Kidney (tissue), 22 donors: ENCODE measurements at places on chromosomes 7 and 10. TPM values are rescaled to one million over a fixed set of nuclear protein-coding genes. Genes with fewer than 3 reads are reported as not detected.
A peak's percentile ranks its signal among the peaks of the same experiment; 100 is the strongest.

Gene LEP
- not detected for total RNA-seq

Gene GPR26
- total RNA-seq: not detected

Gene NMT2
- 19.8 TPM for total RNA-seq

Gene ANKRD16
- total RNA-seq: 6.7 TPM

Gene ACTL6B
- not detected for total RNA-seq

Gene AMZ1
- 0.16 TPM for total RNA-seq

Gene CDK1
- 3.3 TPM for total RNA-seq

Gene C10orf105
- total RNA-seq: 0.35 TPM

Gene CYP2E1
- total RNA-seq: 2.9 TPM

Gene ORC5
- 18.4 TPM for total RNA-seq

Gene LRRC4
- 1.6 TPM for total RNA-seq

Gene GTF2I
- total RNA-seq: 241 TPM

Gene CCDC3
- 33.5 TPM for total RNA-seq

Gene ADAM12
- total RNA-seq: 3.3 TPM

Gene VGF
- 0.38 TPM for total RNA-seq

Gene ACSL5
- 21.8 TPM for total RNA-seq

Gene REPIN1
- 95.8 TPM for total RNA-seq

Gene OPALIN
- not detected for total RNA-seq

GRCh38 chr10:26696786-26697162, 727 bp upstream of the PDSS1 start:
- DNase-seq: no peak

GRCh38 chr7:157962458-157963306, 624.9 kb downstream of the PTPRN2 start:
- no peak for DNase-seq

DNA sequence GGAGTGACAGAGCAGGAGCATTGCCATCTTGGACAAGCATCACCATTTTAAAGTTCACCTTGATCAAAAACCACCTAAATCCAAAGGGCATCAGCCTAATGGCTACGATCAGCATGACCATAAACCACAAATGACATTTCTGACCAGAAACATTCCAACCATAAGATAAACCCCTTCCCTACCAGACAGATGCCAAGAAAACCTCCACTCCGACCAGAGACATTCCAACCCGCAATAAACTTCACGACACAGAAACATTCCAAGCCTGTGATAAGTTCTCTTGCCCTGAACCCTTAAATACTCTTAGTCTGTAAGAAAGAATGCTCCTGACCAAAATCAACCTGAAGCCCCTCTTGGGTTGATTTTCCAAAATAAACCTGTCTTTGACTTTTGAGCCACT, 606.9 kb downstream of the POM121L12 start:
- no peak for DNase-seq

- DNase-seq: no peak
These were observed 58.7 kb upstream of the TMEM106B start for GRCh38 chr7:12152196-12152918.

DNA sequence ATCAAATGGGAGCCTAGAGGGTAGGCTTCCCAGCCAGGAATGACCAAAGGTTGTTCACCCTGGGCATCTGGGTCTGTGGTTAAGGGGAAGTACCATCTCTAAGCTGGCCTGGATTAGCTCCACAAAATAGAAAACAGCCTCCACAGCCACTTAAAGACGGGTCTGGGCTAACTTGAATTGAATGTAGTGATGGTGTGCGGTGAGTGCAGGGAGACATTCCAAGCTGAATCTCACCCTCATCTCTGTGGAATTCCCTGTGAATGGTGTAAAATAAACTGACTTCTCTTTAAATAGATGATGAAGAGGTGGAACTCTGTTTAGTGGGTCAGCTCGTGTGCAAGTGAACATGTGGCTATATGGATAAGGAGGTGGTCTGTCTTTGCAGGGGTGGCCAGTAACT, 251.0 kb downstream of the DYNC1I1 start:
- no peak for DNase-seq

GRCh38 chr7:105904064-105904463, 27.7 kb upstream of the ATXN7L1 start:
- DNase-seq: no peak

GRCh38 chr7:12851841-12852240, 164.4 kb downstream of the ARL4A start:
- no peak for DNase-seq

DNA sequence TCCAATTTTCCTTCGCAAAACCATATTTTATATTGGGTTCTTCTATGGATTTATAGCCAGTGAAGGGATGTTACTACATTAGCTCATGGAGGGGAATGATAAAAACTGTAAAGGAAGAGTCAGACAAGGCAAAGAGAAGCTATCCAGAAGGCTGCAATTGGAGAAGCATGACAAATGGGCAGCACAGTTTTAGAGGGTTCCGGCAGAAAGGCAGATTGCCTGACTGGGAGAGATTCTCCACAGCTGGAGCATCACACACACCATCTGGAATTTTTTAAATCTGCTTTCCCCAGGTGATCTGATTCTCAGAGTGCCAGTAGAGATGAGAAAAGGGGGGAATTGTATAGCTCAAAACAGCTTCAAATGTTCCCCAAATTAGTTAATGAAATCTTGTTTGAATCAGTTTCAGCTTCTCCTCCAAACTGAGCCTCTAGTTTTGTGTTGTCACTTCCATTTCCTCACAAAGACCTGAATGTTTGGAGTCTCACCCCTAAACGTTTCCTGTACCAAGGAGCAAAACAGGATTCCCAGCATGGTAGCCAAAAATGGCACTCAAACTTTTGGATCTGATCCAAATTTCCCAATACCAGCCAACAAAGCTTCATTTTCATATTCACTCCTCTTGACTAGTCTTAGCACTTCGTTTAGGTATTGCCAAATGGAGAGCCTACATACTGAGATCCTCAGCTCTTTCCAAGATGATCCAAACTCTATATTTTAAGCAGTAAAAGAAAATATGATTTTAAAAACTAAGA, 177.5 kb downstream of the HPSE2 start:
- no peak for DNase-seq

GRCh38 chr10:72449941-72450441, 95.3 kb upstream of the DNAJB12 start:
- no peak for DNase-seq

DNA sequence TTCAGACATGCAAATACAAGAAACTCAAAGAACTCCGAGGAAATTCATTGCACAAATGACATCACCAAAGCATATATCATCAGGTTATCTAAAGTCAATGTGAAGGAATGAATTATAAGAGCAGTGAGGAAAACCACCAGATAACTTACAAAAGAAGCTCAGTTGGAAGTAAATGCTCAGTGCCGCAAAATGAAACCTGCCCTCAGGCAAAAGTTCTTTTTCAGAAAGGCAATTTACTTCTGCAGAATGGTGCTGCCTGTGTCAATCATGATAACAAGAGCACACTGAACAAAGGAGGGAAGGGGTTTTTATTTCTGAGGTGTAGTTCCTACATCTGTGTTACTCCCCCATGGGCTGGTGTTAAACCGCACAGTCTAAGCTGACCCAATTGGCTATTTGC, 550.6 kb upstream of the SEMA3D start:
- no peak for DNase-seq

GRCh38 chr7:137715533-137715932, 131.2 kb downstream of the DGKI start:
- DNase-seq: no peak

- DNase-seq: peak; percentile 53
These were observed 23.4 kb downstream of the DOCK4 start for GRCh38 chr7:112182749-112183148.

- DNase-seq: no peak
These were observed 23.3 kb downstream of the VSTM2A start for GRCh38 chr7:54565432-54565831.

DNA sequence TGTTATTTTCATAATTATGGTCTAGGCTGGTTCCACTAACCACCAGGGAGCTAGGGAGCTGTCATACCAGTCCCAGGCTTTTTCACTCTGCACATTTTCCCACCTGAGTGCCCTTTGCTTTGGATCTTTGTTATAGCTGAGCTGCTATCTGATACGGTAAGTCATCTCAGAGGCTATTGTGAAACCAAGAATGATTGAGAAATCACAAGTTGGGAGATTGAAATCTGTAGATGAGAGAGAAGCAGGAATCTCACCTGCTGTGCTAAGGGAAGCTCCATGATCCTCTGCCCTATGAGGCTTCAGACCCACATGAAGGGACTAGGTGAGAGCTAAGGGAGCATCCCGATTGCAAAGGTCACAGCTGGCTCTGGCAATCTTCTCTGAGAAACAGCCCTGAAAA, 307.8 kb downstream of the REEP3 start:
- DNase-seq: no peak

- no peak for DNase-seq
These were observed 89.3 kb upstream of the DIP2C start for GRCh38 chr10:778626-779330.

GRCh38 chr7:34756691-34757090, 98.7 kb downstream of the NPSR1 start:
- no peak for DNase-seq

GRCh38 chr10:31028081-31028480, 3.6 kb downstream of the ZNF438 start:
- no peak for DNase-seq

DNA sequence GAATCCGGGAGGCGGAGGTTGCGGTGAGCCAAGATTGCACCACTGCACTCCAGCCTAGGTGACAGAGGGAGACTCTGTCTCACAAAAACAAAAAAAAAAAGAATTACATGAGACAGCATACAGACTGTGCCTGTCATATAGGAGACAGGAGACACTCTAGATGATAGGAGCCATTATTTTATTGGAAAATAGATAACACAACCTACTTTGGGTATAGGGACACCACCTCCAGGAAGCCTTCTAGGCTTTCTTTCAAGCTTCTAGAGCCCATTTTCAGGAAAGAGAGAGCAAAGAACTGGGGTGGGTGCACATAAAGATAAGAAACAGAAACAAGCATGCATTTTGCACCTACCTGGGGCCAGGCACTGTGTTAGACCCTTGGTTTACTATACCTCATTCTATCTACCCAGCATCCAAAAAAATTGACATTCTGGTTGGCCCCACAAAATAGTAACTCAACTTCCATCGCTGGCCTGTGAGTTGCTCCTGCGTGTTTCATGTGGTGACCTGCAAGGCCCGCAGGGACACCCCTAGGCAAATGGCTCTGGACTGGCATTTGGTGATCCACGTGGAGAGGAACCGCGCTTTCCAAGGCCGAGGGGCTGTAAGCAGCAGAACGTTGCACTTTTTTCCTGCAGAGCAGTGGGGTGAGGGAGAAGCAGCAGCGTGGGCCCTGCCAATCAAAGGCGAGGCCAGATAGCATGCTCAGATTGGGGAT, 57.1 kb upstream of the CACUL1 start:
- no peak for DNase-seq

GRCh38 chr7:142301299-142301698, 43.4 kb upstream of the PRSS58 start:
- no peak for DNase-seq

DNA sequence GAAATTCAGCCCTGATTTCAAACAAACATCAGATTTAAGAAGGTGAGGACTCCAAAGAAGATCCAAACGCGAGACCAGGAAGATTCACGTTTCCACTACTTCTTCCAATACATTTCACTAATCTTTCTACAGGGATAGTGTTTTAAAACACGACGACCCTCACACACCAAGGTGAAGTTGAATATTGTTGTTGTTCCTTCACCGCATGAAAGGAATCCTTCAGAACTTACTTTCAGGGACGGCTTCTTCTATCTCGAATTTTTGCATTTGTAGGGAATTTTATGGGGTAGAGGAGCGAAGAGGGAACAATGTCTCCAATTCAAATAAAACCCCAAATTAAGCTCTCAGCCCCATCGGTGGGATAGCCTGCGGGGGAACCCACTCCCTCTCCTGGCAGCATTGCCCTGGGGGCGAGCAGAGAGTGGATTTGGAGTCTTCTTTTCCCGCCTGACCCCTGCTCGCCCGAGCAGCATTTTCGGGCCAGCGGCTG, 1.5 kb upstream of the GATA3 start:
- peak; percentile 7 for DNase-seq

GRCh38 chr7:28766359-28766758, 191.8 kb downstream of the TRIL start:
- DNase-seq: no peak

GRCh38 chr10:62735464-62736167, 68.9 kb upstream of the ADO start:
- DNase-seq: no peak

- no peak for DNase-seq
These were observed 17.2 kb upstream of the AKR1C1 start for GRCh38 chr10:4945766-4946717.

- DNase-seq: no peak
These were observed 62.4 kb downstream of the MICU1 start for GRCh38 chr10:72563327-72563932.

DNA sequence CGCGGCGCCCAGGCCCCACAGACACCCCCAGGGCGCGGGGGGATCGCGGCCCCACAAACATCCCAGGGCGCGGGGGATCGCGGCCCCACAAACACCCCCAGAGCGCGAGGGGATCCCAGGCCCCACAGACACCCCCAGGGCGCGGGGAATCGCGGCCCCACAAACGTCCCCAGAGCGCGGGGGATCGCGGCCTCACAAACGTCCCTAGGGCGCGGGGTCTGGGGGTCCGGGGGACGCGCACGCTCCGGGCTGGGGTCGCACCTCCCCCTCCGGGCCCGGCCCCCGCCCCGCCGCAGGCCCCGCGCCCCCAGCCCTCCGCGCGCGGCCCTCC, 382 bp downstream of the DIP2C start:
- DNase-seq: no peak

DNA sequence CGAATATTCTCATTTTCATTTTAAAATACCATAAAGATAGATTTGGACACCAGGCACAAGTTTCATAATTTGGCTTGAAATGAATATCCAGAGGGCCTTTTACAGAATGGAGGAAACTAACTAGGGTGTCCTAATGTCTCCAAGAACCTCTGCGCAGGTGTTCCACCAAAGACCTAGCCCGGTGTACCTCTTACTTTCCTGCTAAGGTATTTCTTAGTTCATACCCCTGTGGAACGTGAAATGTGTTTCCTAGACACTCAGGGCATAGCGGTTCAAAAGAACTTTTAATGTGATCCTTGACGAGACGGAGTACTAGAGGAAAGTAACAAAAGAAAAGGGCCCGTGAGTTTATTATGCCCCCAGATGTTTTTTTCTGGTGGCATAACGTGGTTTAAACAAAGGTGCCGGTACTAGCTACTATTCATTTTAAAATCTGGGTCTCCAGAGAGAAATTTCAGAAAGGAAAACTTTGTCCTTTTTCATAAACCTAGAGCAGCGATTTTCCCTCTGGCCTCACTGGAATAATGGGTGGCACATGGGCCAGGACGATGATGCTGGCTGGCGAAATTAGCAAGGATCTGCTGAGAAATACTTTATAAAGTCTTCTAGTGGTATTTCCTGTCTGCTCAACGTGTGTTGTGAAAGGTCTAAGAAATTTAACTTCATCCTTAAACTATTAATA, 1.4 kb downstream of the APBB1IP start:
- DNase-seq: no peak

GRCh38 chr7:88366845-88367244, 60.2 kb upstream of the STEAP4 start:
- DNase-seq: no peak
